ENCODE measurements at places on chromosomes 12 and 14. TPM values are rescaled to one million over a fixed set of nuclear protein-coding genes. Genes with fewer than 3 reads are reported as not detected.

Gene MMP19
- total RNA-seq: 1.6 TPM

Gene SLC2A14
- 0.51 TPM for total RNA-seq

Gene ADCY6
- 195 TPM for total RNA-seq

Gene NTF3
- 0.70 TPM for total RNA-seq

Gene ADAM20
- 0.78 TPM for total RNA-seq

Gene C1QL4
- not detected for total RNA-seq

Gene TGFB3
- 57.5 TPM for total RNA-seq

Gene RND1
- 0.62 TPM for total RNA-seq

Gene ZNF891
- total RNA-seq: 1.1 TPM

Gene TAS2R19
- 1.5 TPM for total RNA-seq

Gene OR4E2
- not detected for total RNA-seq

Gene GALNT8
- total RNA-seq: 2.4 TPM

Gene NKX2-1
- not detected for total RNA-seq

Gene GZMB
- total RNA-seq: 0.48 TPM

Gene POTEM
- total RNA-seq: not detected

Gene B3GNT4
- not detected for total RNA-seq

Gene TMTC1
- total RNA-seq: 33.2 TPM

Data from cardiac septum (tissue), 1 donor.